ENCODE measurements at places on chromosomes 6 and 20. TPM values are rescaled to one million over a fixed set of nuclear protein-coding genes. Genes with fewer than 3 reads are reported as not detected.

PRDM13 gene
- total RNA-seq = 0.83 TPM

CLPSL1 gene
- not detected for total RNA-seq

SYNDIG1 gene
- 1.6 TPM for total RNA-seq

BEND6 gene
- 0.88 TPM for total RNA-seq

All from A549 treated with Hydrocortisone at 1 μM for 4 hours (cell line).